ENCODE measurements at places on chromosomes 5 and 9. TPM values are rescaled to one million over a fixed set of nuclear protein-coding genes. Genes with fewer than 3 reads are reported as not detected.
A peak's percentile ranks its signal among the peaks of the same experiment; 100 is the strongest.

DNA sequence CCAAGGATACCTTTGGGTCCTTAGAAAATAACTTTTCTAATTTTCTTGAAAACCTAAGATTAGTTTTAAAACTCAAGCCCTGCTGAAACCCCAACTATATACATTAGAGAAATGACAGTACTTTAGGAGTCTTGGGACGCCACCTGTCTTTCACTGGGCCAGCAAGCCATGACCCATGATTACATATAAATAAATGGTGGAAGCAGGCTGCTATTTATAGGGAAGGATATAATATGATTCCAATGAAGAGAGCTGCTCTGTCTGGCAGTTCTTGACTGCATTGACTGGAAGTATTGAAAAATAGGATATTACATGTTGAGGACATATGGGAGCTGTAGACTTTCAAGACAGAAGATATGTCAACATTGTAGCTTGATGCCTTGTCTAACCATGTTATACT lies 7.3 kb downstream of the JMY start:
- DNase-seq = no peak

DNA sequence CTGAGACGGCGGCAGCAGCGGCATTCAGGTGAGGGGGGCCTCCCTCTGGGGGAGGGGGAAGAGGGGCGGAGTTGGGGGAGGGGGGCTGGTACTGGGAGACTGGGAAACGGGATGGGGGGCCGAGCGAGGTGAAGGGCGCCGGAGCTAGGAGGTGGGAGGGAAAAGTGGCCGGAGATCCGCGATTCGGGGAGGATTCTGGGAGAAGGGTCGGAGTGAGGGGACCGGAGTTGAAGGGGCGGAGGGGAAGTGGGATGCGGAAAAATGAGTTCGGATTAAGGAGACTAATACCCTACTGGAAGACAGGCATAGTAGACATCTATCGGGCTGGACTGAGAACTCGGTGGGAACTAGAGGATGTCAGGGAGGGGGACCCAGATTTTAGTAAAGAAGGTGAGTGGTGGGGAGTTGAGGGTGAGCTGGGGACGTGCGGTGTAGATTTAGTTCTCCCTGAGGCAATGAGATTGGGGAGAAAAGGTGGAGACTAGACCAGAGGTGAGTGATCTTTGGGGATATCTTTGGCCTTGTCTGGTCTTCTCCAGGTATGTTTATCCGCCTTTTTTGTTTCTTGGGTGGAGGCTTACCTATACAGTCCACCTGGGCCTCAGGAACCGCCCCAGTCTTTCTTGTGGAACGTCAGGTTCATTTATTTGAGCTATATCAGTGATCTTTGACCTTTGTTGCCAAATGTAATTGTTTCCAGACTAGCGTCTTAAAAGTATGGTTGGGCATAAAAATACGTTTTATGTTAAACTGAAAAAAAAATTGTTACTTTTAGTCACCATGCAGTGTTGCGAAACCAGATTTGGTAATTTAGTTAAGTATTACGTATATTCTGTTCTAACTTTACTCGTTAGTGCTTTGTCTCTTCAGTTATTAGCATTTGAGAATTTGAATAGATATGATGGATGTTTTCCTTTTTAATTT lies 632 bp downstream of the UBAP1 start:
- no peak for DNase-seq

SGTB gene
- total RNA-seq = 16.5 TPM

PDE6A gene
- not detected for total RNA-seq

DNA sequence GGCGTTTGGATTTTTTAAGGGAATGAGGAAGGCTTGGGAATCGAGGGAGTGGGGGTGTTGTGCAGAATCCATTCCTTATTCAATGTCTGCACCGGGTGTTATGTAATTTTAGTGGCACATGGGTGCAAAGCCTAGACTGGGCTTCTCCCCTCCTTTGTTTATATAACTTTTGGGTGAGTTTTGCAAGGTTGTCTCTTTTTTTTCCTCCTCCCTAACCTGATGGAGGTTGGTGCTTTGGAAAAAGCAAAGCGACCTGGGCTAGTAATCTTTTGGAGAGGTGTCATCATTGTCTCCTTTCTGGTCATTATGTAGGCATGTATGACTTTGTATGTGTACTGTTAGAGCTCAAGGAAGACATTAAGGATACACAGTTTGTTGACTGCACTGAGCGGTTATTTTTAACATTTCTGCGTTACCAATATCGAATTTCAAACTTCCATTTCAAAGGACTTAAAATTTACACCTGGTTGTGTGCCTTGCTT lies 3.1 kb downstream of the SMARCA2 start:
- DNase-seq = no peak

PTGS1 gene
- 0.07 TPM for total RNA-seq

TLX3 gene
- not detected for total RNA-seq

MAP1B gene
- 0.78 TPM for total RNA-seq

TUSC1 gene
- total RNA-seq = not detected

GRCh38 chr9:110255463-110256379 lies 586 bp downstream of the TXN start:
- DNase-seq = peak; percentile 79

- no peak for DNase-seq
Observed at GRCh38 chr5:7955476-7955875, 86.5 kb downstream of the MTRR start.
